ENCODE measurements at places on chromosomes 13 and 19.

- no peak for DNase-seq
Measured at GRCh38 chr19:19356901-19357566, 36.4 kb downstream of the MAU2 start.

- no peak for DNase-seq
Measured at GRCh38 chr13:26908126-26908525, 147.5 kb upstream of the GPR12 start.

- DNase-seq = no peak
Measured at GRCh38 chr13:97058391-97058790, 64.1 kb upstream of the OXGR1 start.

DNA sequence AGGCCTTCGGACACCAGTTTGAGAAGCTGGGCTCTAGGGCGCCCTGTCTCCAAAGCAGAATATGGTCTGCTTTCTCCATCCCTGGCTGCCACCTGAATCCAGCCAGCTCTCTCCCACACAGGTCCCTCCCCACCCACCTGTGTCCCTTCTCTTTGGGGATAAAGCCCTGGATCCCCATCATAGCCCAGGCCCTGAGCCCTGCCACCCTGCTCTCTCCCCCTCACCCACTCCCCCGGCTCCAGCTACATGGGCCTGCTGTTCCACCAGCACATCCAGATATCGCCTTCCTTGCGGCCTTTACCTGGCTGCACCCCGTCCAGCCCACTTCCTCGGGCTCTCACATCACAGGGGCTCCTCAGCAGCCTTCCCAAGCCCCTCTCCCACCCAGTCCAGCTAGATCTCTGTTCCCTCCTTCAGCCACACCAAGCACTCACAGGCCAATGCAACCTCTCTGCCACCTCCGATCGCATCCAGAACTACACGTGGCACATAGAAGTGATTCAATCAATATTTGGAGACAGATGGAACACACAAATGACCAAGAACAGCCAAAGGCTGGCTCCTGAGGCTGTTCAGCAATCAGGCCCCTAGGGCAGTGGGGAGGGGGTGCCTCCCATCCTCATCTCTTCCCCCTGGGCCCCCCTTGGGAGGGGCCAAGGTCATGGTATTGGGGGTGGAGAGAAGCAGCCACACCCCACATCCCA is 7.6 kb downstream of the AKT2 start:
- no peak for DNase-seq

DNA sequence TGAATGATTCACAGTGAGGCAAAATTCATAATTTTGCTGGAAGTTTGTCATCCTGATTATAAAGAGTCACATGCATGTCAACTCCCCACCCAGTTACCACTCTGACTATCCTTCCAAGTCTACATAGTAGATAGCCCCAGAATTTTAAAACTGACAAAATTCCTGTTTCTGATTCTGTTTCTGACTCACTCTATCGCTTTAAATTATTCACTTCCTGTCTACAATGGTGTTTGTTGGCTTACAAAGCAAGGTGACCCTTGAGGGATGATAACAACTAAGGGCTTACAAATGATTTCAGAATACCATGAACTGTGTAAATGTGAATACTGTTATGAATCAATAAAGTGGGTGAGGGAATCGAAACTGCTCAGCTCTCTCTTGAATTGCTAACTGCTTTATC is 98.7 kb upstream of the KL start:
- DNase-seq = no peak

DNA sequence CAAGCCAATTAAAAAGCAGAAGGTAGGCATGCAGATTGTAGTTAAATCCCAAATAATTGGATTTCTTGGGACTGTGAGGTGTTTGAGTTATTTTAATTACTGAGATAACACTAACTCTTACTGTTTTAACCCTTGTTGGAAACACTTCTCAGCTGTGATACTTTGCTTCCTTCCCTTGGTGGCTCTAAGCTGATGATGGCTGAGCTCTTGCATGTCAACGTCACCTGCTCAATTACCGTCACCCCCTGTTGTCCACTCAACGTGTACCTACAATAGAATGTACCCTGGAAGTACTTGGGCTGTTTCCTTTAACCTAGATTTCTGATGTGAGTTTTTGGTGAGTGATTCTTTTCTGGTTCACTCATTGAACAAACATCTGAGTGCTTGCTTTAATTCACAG is 303.4 kb downstream of the SLC7A1 start:
- no peak for DNase-seq

DNA sequence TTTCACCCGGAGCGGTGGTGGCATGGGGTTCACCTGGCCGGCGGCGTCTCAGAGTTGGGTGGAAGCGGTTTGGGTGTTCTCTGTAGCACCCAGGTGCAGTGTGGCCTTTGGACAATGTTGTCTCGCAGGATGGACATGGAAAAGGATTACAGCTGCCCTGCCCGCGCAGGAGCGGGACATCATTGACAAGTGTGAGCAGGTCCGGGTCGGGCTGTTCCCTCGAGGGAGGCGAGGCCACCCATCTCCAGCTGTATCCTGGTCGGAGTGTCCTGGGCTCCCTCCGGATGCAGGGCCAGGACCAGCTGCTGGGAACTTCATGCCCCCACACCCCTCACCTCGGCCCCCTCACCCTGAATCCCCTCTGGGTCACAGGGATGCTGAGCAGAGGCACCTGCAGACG is 7.8 kb upstream of the ZNF14 start:
- no peak for DNase-seq

GRCh38 chr13:111007209-111007608 is 92.3 kb upstream of the ANKRD10 start:
- no peak for DNase-seq

GRCh38 chr13:97499181-97499580 is 65.2 kb downstream of the RAP2A start:
- DNase-seq = no peak

GRCh38 chr13:27113436-27113835 is 58.2 kb downstream of the USP12 start:
- no peak for DNase-seq

- DNase-seq = no peak
Measured at GRCh38 chr13:82011355-82011754, 1670.4 kb upstream of the SPRY2 start.

- DNase-seq = peak; percentile 84
Measured at GRCh38 chr13:52405767-52406494, at the start of gene THSD1. Gene THSD1 (minus strand): TSS chr13:52406172. CDS start chr13:52402600, 3,572 bp downstream.

DNA sequence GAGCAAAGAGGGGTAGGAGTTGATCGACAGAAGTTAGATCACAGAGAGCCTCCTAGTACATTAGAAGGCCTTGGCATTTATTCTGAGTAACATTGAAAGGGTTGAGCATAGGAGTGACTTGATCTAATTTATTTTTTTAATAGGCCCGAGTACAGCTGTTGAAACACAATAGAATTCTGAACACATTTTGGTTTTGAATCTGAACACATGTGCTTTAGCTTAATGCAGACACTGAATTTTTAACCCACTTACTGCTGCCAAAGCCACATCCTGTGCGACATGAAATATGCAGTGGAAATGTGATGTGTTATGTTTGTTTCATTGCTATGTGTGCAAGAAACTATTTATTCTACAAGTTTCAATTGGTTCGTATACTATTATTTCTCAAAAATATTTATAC is 1505.9 kb downstream of the PCDH9 start:
- no peak for DNase-seq

GRCh38 chr19:47593860-47594259 is 15.1 kb upstream of the BICRA start:
- DNase-seq = no peak

GRCh38 chr19:6185093-6185834 is 49.8 kb downstream of the ACSBG2 start:
- no peak for DNase-seq

DNA sequence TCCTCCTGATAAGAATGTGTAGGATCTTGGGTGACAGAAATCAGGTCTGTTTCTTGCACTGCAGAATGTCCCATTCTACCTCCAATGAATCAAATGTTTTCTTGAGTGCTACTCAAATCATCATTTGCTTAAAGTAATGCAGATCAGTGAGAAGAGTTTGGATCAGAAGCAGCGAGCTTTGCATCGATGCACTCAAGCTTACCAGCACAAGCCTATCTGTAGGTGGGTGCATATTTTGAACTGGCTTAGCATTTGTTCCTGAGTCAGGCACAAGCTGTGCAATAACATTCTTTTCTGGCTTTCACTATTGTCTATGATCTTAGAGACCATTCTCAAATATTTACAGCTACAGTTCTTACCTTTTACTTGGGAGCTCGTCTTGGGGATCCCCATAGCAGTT is 109.5 kb downstream of the UBL3 start:
- DNase-seq = no peak

GRCh38 chr19:5165697-5166019 is 175.0 kb downstream of the PTPRS start:
- DNase-seq = no peak

DNA sequence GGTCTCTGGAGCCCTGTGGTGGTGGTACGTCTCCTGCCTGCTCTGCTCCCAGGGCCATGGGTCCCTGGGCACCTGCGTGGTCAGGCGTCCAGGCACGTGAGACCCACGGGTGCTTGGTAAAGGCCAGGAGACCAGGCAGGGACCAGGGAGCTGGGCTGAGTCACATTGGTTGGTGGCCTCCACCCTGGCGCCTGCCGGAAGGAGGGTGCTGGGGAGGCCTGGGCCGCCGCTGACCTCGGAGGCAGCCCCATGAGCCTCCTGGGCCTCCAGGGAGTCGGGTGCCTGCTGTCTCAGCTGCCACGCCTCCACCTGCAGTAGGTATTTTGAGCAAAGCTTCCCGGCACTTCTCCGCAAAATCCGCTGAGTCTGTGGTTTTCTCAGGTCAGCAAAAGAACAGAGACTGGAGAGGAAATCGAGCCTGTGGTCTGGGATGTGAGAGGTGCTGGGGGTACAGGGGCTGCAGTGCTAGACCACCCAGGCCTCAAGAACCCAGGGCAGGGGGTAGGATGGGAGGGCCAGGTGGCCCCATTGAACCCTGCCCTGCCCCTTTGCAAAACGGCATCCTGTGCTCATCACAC is 3.6 kb upstream of the PLK5 start:
- no peak for DNase-seq

DNA sequence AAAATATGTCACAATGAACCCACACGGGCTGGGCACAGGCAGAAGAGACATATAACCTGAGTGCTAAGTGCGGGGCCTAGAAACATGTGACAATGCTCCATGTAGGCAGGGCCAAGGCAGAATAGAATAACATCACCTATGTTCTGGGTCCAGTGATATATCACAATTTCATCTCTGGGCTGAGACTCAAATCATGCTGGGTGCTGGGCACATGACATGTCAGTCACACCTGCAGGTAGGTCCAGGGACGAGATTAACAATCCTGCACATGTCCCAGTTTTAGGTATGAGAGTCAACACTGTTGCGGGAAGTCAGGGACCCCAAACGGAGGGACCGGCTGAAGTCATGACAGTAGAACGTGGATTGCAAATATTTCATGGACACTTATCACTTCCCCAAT is 50.3 kb downstream of the ZNF99 start:
- no peak for DNase-seq

DNA sequence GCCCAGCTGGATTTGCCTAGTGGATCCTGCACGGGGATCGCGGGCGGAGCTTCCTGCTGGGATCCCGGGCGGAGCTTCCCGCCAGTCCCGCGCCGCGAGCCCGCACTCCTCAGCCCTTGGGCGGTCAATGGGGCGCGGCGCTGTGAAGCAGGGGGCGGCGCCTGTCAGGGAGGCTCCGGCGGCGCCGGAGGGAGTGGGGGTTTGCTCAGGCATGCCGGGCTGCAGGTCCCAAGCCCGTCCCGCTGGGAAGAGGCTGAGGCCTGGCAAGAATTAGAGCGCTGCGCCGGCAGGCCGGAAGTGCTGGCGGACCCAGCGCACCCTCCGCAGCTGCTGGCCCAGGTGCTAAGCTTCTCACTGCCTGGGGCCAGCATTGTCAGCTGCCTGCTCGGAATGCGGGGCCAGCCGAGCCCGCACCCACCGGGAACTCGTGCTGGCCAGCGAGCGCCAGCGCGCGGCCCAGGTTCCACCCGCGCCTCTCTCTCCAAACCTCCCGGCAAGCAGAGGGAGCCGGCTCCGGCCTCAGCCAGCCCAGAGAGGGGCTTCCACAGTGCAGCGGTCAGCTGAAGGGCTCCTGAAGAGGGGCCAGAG is 119.6 kb downstream of the PRR20E start:
- no peak for DNase-seq

GRCh38 chr19:11279505-11280236 is 16.3 kb upstream of the TSPAN16 start:
- DNase-seq = no peak

- no peak for DNase-seq
Measured at GRCh38 chr13:98559169-98559568, 17.7 kb downstream of the STK24 start.

GRCh38 chr19:46954993-46955812 is 64.4 kb upstream of the NPAS1 start:
- DNase-seq = no peak

DNA sequence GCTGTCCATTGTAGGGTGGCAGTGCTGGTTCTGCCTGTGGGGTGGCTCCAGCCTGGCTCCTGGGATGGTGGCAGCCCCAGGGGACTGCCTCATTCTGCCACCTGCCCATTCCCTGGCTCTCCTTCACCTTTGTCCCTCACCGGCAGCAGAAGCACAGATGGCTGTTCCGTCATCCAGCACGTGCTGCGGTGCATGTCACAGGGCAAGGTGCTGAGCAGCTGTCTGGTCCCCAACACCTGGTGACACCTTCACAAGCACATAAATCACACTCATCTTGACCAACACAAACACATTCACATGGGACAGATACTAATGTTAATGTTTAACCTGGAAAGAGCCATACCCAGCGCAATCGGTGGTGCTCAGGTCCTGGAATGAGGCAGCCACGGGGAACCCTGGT is 126.8 kb downstream of the UQCRFS1 start:
- no peak for DNase-seq

- DNase-seq = peak; percentile 61
Measured at GRCh38 chr19:49149652-49150105, 5.5 kb downstream of the HRC start.

DNA sequence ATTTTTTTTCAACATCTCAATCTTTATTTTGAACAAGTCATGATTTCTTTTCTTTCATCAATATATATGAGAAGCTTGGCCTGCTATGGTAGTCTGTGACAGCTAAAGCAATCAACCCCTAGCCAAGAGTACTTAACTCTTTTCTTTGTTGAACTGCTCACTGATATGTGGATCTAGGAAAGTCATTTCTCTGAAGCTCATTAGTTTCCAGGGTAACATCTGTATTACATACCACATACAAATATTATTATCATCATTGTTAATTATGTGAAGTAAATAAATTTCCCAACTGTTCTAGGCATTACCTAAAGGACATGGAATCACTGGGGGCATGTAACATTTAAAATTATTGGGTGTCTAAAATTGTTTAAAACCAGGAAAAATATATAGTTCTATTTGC is 267.3 kb downstream of the DCT start:
- DNase-seq = no peak

DNA sequence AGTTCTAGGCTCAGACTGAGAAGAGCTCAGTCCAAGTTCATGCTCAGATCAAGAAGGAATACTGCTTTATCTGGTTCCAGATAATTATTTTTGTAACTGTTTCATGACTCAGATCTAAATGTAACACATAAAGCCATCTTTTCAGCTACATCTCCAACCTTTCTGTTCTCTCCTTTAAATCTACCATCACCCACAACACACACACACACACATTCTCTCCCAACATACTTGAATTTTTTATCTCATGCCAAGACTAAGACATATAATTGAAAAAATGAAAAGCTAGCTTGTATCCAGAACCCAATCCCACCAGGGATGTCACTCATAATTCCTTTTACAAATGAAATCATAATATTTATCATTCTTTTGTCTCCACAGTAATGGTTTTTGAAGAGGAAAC is 7.6 kb downstream of the KATNAL1 start:
- no peak for DNase-seq

Measured in left ventricle myocardium inferior (tissue), 1 donor.